ENCODE measurements at places on chromosomes 6 and 20. TPM values are rescaled to one million over a fixed set of nuclear protein-coding genes. Genes with fewer than 3 reads are reported as not detected.
A peak's percentile ranks its signal among the peaks of the same experiment; 100 is the strongest.

ADGRF4 gene
- not detected for total RNA-seq

- no peak for DNase-seq
- H3K36me3 ChIP-seq, result no peaks in the 10 kb centered on the region
- no peaks in the 10 kb centered on the region for H3K4me1 ChIP-seq
- H3K27ac ChIP-seq, result no peak overlapping the region
These were observed 37.7 kb downstream of the ADGB start for GRCh38 chr6:146636481-146636880.

- H3K4me3 ChIP-seq, result no peak overlapping the region
- no peak overlapping the region for H3K27ac ChIP-seq
- DNase-seq, result no peak
These were observed 109.4 kb downstream of the ATXN1 start for GRCh38 chr6:16651871-16652270.

TAGAP gene
- total RNA-seq, result 0.11 TPM

- H3K27ac ChIP-seq, result no peak overlapping the region
- no peaks in the 10 kb centered on the region for H3K27me3 ChIP-seq
- no peak for DNase-seq
- H3K4me3 ChIP-seq, result no peak overlapping the region
- no peaks in the 10 kb centered on the region for H3K4me1 ChIP-seq
- H3K36me3 ChIP-seq, result no peaks in the 10 kb centered on the region
These were observed 23.6 kb upstream of the SCAF8 start for GRCh38 chr6:154709621-154710020.

GRCh38 chr6:110654096-110654820 is 161.0 kb downstream of the CDK19 start:
- H3K27me3 ChIP-seq, result no peaks in the 10 kb centered on the region
- no peak for DNase-seq
- no peak overlapping the region for H3K27ac ChIP-seq
- no peak overlapping the region for H3K4me3 ChIP-seq

PXT1 gene
- total RNA-seq, result 0.13 TPM

- H3K27me3 ChIP-seq, result no peaks in the 10 kb centered on the region
- H3K4me1 ChIP-seq, result no peaks in the 10 kb centered on the region
- no peak overlapping the region for H3K4me3 ChIP-seq
- H3K36me3 ChIP-seq, result no peaks in the 10 kb centered on the region
These were observed 158.9 kb upstream of the GGTLC1 start for GRCh38 chr20:24147479-24147878.

GRCh38 chr6:111361648-111362047 is 121.4 kb downstream of the REV3L start:
- DNase-seq, result peak; percentile 67
- no peaks in the 10 kb centered on the region for H3K27me3 ChIP-seq
- H3K4me1 ChIP-seq, result no peaks in the 10 kb centered on the region

SCUBE3 gene
- total RNA-seq, result not detected

SLC22A3 gene
- not detected for total RNA-seq

DNA sequence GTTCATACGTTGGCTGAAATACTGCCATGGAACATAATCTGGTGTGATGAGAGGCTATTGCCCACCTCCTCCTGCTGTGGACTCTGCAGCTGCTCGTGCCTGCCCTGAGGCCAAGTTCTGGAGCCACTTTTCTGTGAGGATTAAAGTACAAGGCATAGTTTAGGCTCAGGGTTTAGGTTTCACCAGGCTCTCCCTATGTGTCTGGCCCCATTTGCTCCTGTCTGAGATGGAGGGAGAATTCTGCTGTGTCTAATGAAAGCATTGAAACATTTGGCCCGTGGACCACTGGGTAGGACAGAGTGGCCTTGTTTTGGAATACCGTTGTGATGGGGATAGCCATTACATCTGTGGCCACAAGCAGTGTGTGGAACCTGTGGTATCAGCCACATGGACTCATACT is 5.9 kb downstream of the WRNIP1 start:
- H3K4me3 ChIP-seq, result no peak overlapping the region
- no peak for DNase-seq
- no peaks in the 10 kb centered on the region for H3K27me3 ChIP-seq
- peaks cover 32% of the 10 kb centered on the region for H3K4me1 ChIP-seq
- no peak overlapping the region for H3K27ac ChIP-seq

KCNK15 gene
- not detected for total RNA-seq

- H3K36me3 ChIP-seq, result no peaks in the 10 kb centered on the region
- DNase-seq, result no peak
- no peaks in the 10 kb centered on the region for H3K27me3 ChIP-seq
These were observed 607.4 kb downstream of the HACE1 start for GRCh38 chr6:104252276-104252675.

GRCh38 chr20:63101781-63102720 is 95.3 kb upstream of the BHLHE23 start:
- peak; percentile 66 for DNase-seq
- no peaks in the 10 kb centered on the region for H3K36me3 ChIP-seq
- no peak overlapping the region for H3K27ac ChIP-seq
- H3K4me3 ChIP-seq, result peak overlapping the region; percentile 54

- DNase-seq, result no peak
- no peaks in the 10 kb centered on the region for H3K27me3 ChIP-seq
- peaks cover 8% of the 10 kb centered on the region for H3K4me1 ChIP-seq
- H3K36me3 ChIP-seq, result no peaks in the 10 kb centered on the region
These were observed 111.3 kb downstream of the BCKDHB start for GRCh38 chr6:80217794-80218193.

GRCh38 chr6:101439790-101440189 is 46.3 kb downstream of the GRIK2 start:
- no peak overlapping the region for H3K4me3 ChIP-seq
- peaks cover 10% of the 10 kb centered on the region for H3K4me1 ChIP-seq
- H3K27me3 ChIP-seq, result no peaks in the 10 kb centered on the region
- no peak for DNase-seq
- H3K27ac ChIP-seq, result no peak overlapping the region

DNA sequence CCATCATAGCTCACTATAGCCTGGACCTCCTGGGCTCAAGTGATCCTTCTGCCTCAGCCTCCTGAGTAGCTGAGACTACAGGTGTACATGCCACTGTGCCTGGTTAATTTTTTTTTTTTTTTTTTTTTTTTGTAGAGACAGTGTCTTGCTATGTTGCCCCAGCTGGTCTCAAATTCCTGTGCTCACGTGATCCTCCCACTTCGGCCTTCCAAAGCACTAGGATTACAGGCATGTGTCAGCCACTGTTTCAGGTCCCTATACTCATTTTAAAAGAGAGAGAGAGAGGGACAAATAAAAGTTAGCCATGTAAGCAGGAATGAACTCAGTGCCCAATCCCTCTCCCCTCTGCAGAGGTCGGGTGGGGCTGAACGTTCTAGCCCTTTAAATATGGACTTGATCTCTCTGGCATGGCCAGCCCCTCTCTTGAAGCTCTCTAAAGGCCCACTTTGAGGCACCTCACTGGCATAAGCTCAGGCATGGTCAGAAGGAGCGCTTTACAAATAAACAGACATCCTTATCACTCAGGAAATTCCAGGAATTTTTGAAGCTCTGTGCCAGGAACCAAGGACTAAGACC is 9.0 kb upstream of the SERPINB1 start:
- no peaks in the 10 kb centered on the region for H3K27me3 ChIP-seq
- H3K4me1 ChIP-seq, result peaks cover 31% of the 10 kb centered on the region

BHLHE23 gene
- total RNA-seq, result not detected

C6orf15 gene
- total RNA-seq, result not detected

DNA sequence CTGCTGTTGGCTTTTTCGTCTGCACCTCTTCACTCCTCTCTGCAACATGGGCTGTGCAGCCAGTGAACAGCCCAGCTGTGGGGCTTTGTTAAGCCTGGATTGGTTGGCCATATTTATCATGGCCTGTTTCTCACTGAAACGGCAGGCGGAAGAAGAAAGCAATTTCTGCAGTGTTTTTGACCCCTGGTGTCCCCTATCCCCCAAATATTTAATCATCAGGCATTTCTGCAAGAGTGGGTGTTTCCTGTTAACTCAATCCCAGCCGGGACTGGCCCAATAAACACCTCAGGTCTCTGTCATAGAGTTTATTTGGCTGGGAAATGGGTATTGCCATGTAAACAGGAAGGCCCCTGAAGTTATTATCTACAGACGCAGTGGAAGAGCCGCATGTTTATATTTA is 174.8 kb upstream of the SUPT3H start:
- H3K4me3 ChIP-seq, result no peak overlapping the region
- DNase-seq, result no peak
- H3K27ac ChIP-seq, result no peak overlapping the region
- no peaks in the 10 kb centered on the region for H3K27me3 ChIP-seq

Data from A673 (cell line).